ENCODE measurements at places on chromosomes 6 and 20. TPM values are rescaled to one million over a fixed set of nuclear protein-coding genes. Genes with fewer than 3 reads are reported as not detected.

- no peak for DNase-seq
Measured at GRCh38 chr6:92110403-92110802, 1309.0 kb downstream of the EPHA7 start.

DNA sequence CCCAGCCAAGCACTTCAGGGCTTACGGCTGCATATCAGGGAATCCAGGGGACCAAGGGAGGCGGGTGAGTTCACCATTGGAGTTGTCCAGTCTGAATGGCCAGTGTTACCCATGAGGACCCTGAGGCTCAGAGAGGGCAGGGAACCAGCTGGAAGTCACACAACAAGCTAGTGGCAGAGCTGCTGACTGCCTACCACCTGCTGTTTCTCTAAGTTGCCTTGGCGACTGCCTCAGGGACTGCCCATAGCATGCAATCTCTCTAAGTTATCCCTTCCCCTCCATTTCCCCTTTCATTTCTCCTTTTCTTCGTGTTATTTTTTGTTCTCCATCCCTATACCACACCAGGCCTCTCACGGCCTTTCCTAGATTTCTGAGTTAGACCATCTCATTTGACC lies 71.8 kb upstream of the SIRPA start:
- DNase-seq: no peak

The CALHM4 gene
- total RNA-seq: not detected

DNA sequence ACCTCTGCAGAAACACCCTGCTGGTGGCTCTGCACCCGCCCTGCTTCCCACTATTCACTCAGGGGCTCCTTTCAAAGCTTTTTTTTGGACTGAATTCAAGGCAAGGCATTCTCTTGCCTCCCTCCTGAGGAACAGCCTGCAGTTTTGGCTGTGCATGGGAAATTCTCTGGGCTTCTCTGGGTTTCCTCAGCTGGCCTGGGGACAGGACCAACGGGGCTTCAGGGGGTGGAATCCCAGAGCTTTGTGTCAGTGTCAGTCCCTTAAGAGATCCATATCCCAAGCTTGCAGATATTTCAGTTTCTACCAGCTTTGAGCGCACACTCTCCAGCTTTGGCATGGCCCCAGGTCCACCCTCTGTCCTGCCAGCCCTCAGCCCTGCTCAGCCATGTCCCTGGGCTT lies 2.0 kb downstream of the SCRT2 start:
- no peak for DNase-seq

The AVP gene
- total RNA-seq: not detected

- no peak for DNase-seq
Measured at GRCh38 chr6:34865107-34865506, 22.7 kb downstream of the TAF11 start.

DNA sequence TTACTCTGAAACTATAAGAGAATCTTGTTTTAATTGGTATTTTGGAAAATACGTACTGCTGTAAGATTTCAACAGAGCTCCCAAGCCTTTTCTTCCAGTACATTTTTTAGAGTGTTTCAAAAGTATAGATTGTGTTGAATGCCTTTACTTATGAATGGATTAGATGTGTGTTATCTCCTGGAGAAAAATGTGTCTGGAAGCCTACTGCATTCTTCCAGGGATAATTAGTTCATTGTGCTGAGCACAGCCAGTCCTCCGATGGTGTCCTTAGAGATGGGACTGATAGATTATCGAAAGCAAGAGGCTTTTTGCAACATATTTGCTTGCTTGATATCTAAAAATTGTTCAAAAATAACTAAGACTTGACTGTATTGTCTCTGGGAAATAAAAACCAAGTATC lies 114.2 kb downstream of the PLEKHG1 start:
- no peak for DNase-seq

GRCh38 chr6:1993042-1993441 lies 252.4 kb downstream of the GMDS start:
- DNase-seq: no peak

DNA sequence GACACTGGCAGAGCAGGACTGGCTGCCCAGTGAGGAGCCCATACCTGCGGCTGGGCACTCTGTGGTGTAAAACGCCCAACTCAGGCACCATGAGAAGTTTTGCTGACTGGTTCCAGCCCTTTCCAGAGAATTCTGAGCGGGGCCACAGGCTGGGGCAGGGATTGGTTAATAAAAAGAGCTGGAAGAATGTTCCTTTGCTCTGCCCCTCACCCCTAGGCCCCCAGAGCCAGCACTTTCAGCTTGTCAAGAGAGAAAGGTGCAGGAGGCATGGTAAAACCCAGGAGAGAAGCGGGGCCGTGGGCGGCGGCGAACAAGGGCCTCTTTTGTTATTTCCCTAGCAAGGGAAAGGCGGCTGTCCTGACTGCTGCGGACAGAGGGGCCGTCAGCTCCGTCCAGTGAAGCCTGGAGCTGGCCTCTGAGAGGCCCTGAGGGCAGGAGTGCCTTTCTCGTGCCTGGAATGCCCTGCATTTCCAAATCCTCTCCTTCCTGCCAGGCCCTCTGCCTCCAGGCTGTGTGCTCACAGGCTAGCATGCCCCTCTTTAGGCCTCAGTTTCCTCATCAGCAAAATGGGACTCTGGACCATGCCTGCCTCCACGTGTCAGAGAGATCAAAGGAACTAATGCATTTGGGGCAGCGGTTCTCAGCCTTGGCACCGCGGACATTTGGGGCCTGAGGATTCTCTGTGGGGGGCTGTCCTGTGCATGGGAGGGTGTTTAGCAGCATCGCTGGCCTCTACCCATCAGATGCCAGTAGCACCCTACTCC lies 12.9 kb downstream of the SLC13A3 start:
- no peak for DNase-seq

GRCh38 chr6:118122801-118123200 lies 215.7 kb downstream of the SLC35F1 start:
- DNase-seq: no peak

The ID1 gene
- 5.0 TPM for total RNA-seq

The ARFGEF3 gene
- total RNA-seq: not detected

DNA sequence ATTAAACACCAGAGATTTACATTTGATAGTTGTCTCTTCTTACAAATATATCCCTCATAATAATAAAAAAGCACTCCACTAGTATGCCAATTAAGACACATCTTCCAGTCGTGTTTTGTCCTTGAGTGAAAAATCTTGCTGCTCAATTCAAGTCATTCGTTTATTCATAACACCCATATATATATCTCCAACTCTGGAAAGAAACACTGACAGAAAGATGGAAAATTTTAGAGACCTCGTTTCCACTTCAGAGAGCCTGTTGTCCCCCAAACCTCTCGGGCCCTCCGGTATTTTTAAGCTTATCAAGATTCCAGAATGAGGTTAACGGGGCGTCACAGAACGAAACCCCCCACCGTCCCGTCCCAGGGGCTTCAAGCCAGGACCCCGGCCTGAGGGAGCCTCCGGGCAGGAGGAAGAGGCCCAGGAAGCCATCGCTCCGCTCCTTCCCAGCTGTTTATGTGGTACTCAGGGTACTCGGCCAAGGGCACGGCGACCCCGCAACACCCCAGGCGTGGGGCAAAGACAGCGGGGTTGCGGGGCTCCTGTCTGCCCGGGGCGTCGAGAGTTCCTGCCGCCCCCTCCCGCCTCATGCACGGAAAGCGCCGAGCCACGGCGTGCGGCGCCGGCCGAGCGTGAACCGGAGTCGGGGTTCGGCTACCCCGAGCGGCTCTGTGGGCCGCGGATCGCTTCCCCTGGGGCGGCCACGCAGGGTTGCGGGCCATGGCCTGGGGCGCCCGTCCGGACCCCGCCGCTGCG lies 623 bp upstream of the SNX9 start:
- no peak for DNase-seq

The CLPSL1 gene
- not detected for total RNA-seq

DNA sequence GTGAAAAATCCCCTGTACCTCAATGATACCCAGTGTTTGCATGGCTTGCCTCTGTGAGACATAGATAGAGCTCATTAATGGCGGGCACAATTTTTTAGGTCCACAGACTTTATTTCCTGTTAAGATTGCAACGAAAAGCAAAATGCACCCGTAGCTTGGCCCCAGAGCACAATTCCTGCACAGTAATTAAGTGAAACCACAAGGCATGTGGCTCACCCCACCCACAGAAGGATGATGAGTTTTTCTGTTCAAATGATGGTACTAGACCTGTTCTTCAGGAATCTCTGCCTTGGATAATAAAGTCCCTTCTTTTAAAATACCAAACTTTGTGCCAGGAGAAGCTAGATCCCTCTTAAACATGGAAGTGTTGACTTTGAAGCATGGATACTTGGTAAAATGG lies 738.1 kb downstream of the QKI start:
- no peak for DNase-seq

DNA sequence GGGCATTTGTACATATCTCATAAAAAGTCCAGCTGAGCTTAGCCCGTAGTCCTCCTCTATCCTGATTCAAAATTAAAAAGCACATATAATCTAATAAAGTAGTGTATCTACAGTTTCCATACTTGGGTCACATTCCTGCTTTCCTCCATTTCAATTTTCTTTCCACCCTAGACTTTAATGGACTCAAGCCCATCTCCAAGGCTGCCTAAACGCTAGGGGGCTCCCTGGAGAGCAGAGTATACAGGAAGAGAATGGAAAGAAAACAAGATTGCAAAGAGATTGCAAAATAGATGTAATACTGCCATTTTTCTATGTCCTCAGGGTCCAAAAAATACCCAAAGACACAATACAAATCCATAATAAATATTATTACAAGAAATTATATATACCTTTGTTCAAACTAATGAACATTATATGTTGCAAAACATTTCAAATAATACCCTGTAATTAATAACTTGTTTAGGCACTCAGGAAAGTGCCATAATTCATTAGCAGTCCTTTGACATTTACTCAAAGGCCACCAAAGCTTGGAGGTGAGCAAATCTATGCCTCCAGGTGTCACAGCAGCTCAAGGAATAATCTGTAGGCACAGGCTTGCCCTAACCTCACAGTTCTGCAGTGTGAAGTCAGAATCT lies 2.4 kb upstream of the MCM3 start:
- peak; percentile 74 for DNase-seq

The PROKR2 gene
- total RNA-seq: not detected

The NR2E1 gene
- not detected for total RNA-seq

DNA sequence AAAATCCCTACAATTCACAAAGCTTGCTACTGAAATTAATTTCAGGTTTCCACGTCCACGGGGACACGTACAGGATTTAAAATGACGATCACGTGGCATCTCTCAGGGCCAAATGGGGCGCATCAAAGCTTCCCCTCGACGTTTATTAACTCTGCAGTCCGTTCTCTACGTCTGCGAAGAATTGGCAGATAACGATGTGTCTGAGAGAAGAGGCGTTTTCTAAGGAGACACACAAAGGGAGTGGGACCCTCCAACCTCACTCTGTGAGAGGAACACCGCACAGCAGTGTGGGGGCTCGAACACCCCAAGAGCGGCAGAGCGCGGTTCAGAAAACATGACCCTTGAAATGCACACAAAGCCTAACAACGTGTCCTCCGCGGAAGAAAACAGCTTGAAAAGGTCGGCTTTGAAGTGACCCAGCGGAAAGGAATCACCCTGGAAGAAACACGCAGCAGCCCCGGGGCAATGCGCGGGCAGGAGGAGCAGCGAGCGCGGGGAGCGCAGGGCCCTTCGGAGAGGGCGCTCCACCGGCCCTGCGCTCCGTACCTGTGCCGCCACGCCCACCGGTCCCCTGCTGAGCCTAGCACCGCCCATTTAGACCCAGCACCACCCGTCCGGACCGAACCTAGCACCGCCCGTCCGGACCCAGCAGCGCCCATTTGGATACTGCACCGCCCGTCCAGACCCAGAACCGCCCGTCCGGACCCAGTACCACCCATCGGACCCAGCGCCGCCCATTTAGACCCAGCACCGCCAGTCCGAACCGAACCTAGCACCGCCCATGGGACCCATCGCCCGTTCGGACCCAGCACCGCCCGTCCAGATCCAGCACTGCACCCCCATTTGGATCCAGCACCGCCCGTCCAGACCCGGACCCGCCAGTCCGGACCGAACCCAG lies 1.1 kb upstream of the AFDN start:
- no peak for DNase-seq

The AIF1 gene
- 0.76 TPM for total RNA-seq

- no peak for DNase-seq
Measured at GRCh38 chr6:23319582-23319981, 750.2 kb downstream of the HDGFL1 start.

GRCh38 chr6:25407431-25407830 lies 128.3 kb downstream of the CARMIL1 start:
- no peak for DNase-seq

The SOX18 gene
- total RNA-seq: not detected

GRCh38 chr6:137536104-137536773 lies 42.0 kb upstream of the OLIG3 start:
- no peak for DNase-seq

DNA sequence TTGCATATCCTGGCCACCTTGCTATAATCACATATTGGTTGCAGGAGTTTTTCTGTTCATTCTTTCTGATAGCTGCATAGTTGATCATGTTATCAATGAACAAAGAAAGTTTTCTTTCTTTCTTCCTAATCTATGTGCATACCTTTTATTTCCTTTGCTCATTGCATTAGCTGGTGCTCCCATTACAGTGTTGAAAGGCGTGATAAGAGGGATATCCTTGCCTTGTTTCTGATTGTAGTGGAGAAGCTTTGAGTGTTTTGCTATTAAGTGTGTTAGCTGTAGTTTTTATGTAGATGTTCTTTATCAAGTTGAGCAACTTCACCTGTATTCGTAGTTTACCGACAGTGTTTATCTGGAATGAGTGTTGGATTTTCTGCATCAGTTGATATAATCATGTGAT lies 14.6 kb downstream of the STXBP5 start:
- no peak for DNase-seq

- DNase-seq: peak; percentile 79
Measured at GRCh38 chr6:150006961-150007464, 18.3 kb downstream of the RAET1L start.

GRCh38 chr20:49417843-49418555 lies 64.5 kb downstream of the KCNB1 start:
- no peak for DNase-seq

- no peak for DNase-seq
Measured at GRCh38 chr6:41576667-41577066, 30.5 kb downstream of the FOXP4 start.

DNA sequence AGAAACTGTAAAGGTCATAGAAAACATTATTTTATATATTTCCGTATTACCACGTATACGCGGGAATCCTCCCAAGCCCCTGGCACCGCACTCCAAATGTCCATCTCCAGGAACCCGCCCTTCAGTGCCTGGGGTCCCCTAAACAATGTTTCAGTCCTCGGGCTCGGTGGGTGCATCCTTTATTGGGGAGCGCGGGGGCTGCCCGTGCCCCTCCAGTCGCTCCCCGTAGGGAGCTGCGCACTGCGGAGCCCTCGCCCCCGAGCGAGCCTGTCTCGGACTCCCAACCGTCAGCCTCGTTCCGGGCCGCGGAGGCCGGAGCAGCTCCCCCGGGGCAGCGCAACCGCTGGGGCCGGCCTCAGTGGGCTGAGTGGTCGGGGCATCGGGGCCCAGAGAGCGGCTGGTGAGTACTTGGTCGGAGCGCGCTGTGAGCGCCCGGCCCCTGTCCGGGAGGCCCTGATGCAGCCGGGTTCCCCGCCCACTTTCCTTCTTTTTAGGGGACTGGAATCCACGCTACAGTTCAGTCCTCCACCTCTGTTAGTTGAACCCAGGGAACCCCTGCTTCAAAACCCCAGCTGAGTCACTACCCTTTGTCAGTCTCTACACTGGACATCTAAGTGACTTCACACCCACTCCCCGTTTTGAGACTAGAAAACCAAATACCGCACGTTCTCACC lies at the start of gene DNAH8:
Gene DNAH8 (plus strand): TSS at position 296 of the 674 bp plus-strand sequence. CDS start 7,499 bp downstream, outside the sequence.
- peak; percentile 20 for DNase-seq

The MRAP2 gene
- total RNA-seq: not detected

- DNase-seq: no peak
Measured at GRCh38 chr6:31125162-31125561, 4.9 kb upstream of the CDSN start.

GRCh38 chr20:4053071-4053919 lies 37.9 kb upstream of the RNF24 start:
- no peak for DNase-seq

GRCh38 chr6:80331974-80332373 lies 225.5 kb downstream of the BCKDHB start:
- no peak for DNase-seq
